ENCODE measurements at places on chromosomes 5 and 9.
A peak's percentile ranks its signal among the peaks of the same experiment; 100 is the strongest.

- DNase-seq, result peak; percentile 48
Measured at GRCh38 chr9:122095010-122095767, 2.1 kb upstream of the TTLL11 start.

- no peak for DNase-seq
Measured at GRCh38 chr5:68315679-68316271, 100.2 kb downstream of the PIK3R1 start.

- DNase-seq, result no peak
Measured at GRCh38 chr9:7760014-7760415, 39.6 kb downstream of the DMAC1 start.

DNA sequence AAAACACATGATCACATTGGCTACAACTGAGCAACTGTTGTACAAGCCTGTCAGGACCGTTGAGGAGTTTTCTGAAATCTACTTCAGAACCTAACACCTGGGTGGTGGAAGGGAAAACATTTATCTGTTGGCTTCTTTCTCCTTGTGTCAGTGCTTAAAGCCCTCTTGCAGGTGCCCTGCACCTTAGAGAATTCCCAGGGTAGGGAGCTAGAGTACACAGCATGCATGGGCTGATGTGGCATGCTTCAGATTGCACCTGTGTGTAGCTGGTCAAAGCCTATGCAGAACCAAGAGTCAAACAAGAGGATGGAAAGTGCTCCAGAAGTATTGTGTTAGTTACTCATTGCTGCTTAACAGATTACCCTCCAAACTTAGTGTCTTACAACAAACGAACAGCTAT lies 33.6 kb upstream of the ZBED3 start:
- DNase-seq, result no peak

GRCh38 chr9:30967476-30967875 lies 1417.0 kb upstream of the ACO1 start:
- DNase-seq, result no peak

DNA sequence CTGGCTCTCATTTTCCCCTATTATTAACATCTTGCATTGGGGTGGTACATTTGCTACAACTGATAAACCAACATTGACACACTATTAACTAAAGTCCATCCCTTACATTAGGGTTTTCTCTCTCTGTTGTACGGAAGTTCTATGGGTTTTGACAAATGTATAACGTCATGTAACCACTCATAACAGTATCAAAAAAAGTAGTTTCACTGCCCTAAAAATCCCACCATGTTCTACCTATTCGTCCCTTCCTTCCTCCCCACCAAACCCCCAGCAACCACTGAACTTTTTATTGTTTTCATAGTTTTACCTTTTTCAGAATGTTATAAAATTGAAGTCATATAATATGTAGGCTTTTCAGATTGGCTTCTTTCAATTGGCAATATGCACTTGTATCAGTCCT lies 40.1 kb downstream of the MLLT3 start:
- DNase-seq, result no peak

GRCh38 chr5:82356808-82357671 lies 78.9 kb upstream of the RPS23 start:
- DNase-seq, result peak; percentile 9

DNA sequence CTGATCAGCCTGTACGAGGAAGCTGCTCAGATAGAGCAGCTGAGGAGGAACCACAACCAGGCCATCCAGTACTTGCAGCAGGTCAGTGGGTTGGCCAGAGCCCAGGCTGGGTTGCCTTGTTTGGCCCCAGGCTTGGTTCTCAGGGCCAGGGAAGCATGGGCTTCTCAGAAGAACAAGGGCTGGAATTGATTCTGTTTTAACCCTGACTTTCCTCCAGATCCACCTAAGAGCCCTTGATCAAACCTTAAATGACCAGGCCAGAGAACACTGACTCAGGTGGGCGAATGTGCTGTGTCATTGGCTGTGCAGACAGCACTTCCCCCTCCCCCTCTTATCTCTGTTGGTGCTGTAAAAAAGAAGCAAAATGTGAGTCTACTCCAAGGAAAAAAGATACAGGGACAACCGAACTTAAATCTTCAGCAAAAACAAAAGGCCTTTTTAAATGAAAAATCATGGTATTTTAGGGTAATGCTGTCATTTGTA lies 28.1 kb downstream of the TTC23L start:
- no peak for DNase-seq

DNA sequence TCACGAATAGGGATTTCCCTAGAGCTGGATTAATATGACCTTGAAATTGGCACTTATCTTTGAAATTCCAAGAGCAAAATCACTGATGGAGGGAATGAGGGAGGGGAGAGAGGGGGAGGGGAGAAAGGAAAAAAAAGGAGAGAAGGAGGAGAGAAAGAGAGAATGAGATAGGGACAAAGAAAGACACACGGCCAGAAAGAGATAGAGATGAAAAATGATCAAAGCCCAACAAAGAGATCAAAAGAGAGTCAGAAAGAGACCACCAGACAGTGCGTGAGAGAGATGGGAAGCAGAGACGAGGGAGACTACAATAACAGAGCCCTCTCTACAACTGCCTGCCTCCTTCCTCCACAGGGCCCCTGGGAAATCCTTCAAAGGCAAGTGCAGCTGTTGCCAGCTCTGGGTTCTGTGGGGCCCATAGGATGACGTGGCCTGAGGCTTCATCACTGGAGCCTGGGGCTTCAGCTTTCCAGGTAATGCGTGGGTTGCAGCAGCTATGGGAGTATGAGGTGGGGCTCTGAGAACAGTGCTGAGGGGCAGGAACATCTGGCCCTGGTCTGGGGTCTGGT lies 58.3 kb upstream of the SHB start:
- DNase-seq, result no peak

DNA sequence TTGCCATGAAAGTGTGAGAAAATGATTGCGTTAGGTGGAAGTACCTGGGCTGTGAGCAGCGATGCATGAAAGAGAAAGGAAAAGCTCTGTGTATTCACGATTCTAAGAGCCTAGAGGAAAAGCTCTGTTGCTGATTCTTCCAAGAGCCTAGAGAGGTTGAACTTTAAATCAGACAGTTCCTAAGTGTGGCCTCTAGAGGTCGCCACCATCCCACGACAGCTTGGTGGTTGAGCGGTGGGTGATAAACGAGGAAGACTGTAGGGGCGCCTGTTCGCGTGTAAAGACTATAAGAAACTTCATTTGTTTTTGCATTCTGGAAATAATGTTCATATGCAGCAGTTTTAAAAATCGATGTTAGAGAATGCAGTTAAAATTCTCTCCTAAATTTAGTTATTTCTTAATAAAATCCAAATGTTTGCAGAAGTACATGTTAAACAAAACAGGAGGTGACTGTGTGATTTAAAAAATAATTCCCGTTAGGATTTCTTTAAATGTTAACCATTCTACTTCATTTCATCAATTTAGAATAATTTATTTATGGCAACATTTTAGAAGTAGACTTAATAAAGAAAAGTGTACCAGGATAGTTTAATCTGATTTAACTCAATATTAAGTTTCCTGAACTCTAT lies 107.7 kb downstream of the TENT4A start:
- DNase-seq, result peak; percentile 6

- no peak for DNase-seq
Measured at GRCh38 chr5:120516805-120517204, 52.7 kb downstream of the PRR16 start.

- peak; percentile 55 for DNase-seq
Measured at GRCh38 chr9:109320742-109321448, at the start of gene EPB41L4B. EPB41L4B (minus strand) TSS chr9:109321059; CDS start chr9:109320446, 613 bp downstream.

- DNase-seq, result no peak
Measured at GRCh38 chr5:102867992-102868662, 113.0 kb downstream of the PAM start.

DNA sequence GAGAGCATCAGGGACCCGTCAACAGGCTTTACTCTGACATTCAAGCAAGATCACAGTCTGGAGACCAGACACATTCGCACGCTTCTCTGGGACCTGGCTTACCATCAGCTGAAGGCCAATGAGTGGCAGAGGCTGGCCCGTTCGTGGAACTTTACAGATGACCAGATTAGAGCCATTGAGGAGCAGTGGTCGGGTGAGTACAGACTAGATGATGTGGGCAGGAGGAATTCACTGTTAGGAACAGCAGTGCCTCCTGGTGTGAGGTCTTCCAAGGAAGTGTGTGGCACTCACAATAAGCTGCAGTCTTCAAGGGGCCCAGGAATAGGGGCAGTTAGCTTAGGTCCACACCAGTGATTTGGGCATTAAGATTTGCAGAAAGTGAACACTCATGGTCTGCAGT lies 50.4 kb downstream of the POC5 start:
- DNase-seq, result no peak

DNA sequence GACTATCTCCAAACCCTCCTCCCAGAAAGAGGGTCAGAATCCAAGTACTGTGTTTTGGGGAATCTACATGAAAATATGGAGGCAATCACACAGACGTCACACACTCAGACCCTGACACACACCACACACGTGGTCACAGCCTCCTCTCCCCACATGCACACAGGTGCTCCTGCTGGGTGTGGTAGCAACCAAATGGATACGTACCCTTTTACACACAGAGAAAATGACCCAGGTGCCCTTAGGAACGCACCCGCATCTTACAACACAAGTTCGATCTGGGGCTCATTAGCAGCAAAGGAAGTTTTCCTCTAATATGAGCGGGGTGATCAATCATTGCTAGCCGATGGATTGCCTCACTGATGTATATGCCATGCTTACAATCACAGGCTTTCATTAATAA lies 480.2 kb upstream of the KLF4 start:
- DNase-seq, result no peak

- DNase-seq, result peak; percentile 30
Measured at GRCh38 chr9:136799854-136800657, 3.9 kb downstream of the CCDC183 start.

DNA sequence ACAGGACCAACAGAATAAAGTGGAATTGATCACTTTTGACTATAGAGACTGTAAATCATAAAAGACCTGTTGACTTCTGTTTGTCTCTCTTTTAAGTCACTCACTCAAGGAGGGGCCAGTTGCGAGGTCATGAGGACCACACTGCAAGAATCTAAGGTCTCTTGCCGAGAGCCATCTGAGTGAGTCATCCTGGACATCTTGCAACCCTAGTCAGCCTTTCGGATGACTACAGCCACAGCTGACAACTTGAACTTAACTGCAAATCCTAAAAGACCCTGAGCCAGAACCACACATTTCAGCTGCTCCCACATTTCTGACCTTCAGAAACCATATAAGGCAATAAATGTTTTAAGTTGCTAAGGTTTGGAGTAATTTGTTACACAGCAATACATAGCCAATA lies 129.7 kb upstream of the RAD23B start:
- DNase-seq, result peak; percentile 71

DNA sequence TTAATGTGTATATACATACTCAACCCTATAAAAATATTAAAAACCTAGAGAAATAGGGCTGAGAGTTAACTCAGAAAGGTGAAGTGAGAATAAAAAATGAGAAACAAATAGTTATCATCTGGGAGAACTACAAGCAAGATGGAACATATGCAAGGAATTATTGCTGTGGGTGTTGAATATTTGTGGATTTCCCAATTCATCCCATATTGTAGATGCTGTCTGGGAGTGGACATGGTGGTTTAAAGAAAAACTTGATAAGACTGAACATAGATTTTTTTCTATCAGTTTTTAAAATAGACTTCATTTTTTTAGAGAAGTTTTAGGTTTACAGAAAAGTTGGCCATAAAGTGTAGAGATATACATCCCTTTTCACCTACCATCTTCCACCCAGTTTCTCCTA lies 263.5 kb downstream of the SPATA31D1 start:
- no peak for DNase-seq

DNA sequence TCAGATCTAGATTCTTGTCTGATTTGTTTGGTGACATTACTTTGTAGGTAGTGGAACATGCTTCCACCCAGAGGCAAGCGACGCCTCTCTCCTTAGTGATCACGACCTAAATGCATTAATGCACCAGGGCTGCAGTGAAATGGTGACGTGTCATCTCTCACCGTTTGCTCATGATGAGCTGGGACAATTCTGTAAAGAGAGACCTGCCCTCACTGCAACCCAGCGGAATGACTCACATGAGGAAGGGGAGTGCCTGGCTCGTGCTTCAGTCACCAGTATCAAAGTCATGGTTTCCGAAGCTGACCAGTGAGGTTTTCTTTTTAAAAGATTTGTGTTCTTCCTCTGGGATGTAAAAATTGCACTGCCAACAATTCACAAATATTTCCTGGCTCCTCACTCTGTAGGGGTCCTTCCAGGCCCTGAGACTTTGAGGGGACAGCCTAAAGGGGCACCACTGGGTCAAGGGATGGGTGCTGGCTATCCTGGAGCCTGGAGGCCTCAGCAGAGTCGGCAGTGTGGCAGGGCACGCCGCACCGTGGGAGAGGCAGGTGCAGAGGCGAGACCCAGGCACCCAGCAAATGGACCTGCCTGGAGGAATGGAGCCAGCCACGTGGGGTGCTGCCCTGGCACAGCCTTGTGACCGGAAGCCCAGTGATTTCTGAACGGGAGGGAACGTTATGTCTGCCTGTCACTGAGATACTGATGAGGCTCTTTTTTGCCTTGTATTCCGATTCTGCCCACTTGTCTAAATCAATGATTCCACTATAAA lies 17.3 kb downstream of the QSOX2 start:
- peak; percentile 74 for DNase-seq

DNA sequence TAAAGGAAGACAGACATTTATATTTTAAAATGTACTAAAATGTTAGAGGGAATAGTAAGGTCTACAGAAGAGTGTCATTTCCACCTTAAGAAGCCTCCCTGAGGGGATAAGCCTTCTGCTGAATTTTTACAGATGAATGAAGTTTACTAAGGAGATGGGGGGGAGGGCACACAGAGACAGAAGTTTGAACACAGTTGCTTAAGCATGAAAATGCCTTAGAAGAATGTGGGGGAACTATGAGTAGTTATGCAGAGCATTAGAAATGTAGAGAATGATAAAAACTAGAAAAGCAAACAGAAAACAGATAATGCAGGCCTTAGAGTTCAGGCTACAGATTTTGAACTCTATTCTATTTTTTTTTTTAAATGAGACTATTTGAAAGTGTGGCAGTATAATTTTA lies 232.2 kb upstream of the VLDLR start:
- no peak for DNase-seq

DNA sequence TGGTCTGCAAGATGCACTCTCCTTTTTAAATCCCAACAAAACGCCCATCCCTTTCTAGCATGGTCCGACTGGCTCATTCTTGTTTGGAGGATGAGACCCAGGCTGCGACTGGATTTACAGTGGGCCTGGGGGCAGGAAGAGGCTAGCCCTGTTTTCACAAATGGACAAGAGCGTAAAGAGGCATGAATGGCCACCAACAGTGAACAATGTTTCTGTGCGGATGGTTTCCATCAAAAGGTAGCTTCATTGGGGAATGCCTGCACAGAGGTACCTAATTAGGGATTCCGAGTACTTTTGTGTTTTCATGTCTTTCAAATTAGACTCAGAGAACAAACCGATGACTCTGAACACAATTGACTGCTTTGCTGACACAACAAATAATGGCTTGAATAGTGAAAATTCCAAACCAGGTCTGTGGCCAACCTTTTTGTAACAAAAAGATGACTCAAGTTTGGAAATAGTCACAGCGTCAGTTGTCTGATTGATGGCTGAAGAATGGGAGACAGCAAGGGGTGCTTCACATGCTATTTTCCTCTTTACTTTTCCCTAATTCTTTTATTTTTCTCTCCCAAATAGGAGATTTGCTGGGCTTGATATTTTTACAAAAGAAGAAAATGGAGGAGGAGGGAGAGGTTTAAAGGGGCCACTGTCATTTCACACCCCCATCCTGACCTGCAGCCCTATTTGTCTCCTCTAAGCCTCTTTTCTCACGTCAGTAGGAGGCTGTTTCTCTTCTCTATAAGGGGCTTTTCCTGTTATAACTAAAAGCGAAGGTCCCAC lies 208.1 kb upstream of the S1PR3 start:
- DNase-seq, result peak; percentile 41

All from HCEC 1CT (cell line).